ENCODE measurements at places on chromosomes 16 and 17. TPM values are rescaled to one million over a fixed set of nuclear protein-coding genes. Genes with fewer than 3 reads are reported as not detected.

The TMEM220 gene
- 3.1 TPM for polyA plus RNA-seq

DNA sequence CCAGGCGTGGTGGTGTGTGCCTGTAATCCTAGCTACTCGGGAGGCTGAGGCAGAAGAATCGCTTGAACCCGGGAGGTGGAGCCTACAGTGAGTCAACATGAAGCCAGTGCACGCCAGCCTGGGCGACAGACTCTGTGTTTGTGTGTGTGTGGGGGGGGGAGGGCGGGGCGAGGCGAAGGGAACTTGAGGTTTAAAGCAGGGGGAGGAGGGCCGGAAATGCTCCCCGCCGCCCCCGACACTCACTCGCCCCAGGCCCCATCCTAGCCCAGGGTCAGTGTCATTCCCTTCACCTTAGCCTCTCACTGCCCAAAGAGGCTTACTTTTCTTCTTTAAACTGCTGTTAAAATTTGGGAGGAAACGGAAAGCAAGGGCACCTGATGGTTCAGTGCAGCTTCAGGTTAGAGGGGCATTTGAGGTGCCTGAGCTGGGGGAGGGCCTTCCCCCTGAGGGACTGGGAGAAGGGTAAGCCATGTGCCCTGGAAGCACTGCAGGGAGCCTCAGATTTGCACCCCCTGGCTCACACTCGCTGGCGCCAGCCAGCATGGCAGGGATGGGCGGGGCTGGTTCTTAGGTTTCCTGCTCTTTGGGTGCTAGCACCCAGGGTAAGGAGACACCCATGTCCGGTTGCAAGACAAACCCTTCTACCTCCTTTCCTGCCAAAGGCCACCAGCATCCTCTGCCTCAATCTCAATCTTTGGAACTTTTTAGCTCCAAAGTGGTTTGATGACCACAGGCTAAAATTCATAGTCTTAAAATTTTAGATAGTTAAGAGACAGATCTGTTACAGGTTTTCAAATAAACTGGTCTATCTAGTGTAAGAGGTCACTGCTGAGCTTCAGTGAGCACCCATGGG lies 2.2 kb upstream of the LIMD2 start:
- DNase-seq: no peak

GRCh38 chr16:87201052-87201451 lies 116.1 kb downstream of the C16orf95 start:
- DNase-seq: no peak

GRCh38 chr16:67975321-67976105 lies 4.8 kb downstream of the DPEP3 start:
- no peak for DNase-seq

DNA sequence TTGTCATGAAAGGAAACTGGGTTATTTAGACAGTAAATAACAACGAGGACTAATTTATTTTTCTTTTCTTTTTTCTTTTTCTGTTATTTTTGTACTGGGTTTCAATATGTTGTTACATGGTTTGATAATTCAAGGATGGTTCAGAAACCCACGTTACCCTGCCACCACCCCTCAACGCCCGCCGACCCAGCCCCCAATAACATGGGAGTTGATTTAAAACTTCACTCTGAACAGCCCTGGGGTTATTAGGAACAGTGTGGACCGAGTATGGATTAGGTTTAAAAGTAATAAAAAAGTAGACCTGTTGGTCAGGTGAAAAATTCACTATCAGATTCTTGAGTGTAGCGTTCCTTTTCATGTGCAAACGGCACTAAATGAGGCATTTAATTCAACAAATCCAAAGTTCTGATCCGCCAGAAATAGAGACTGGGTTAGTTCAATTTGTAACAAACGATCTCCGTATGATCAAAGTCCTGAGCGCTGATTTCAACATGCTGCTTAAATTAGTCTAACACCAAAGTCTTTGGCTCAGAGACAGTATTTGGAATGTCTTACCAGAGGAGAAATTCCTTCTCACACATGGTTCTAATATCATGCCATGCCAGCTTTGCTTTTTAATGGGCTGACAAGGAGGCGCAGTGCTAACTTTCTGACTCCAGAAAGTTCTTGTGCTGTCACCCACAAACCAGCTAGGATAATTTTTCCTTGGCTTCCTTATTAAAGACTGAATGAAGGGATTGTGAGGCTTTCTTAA lies 173.1 kb upstream of the IRX3 start:
- no peak for DNase-seq
